Activated CD4-positive, alpha-beta T cell treated with anti-CD3 and anti-CD28 coated beads for 24 hours (primary cell): ENCODE measurements at places on chromosomes 1 and 21.

- DNase-seq: no peak
Observed at GRCh38 chr1:201681375-201681774, 142.4 kb downstream of the NAV1 start.

GRCh38 chr1:76473591-76473990, 393.7 kb upstream of the ST6GALNAC5 start:
- no peak for DNase-seq

DNA sequence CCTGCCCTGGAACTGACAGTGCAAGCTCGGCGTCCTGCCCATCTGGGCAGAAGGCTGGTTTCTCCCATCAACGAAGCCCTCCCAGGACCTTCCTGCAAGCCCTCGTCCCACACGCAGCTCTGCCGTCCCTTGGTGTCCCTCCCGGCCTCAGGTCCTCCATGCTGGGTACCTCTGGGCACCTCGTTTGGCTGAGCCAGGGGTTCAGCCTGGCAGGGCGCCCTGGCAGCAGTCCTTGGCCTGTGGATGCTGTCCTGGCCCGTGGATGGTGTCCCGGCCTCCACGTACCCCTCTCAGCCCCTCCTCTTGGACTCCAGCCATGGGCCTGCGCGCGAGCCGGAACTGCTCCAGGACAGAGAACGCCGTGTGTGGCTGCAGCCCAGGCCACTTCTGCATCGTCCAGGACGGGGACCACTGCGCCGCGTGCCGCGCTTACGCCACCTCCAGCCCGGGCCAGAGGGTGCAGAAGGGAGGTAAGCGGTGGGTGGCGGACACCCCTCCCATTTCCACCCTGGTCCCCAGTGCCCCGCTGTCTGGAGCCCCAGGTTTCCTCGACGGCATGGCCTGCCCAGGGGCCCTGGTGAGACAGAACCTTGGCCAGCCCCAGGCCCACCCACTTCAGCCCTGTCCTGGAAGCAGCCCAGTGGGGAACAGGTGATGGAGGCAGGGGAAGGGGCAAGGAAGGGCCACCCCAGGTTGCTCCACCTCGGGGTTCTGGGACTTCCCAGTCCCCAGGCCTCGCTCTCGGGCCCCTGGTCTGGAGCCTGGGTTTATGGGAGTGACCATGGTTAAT, 3.5 kb downstream of the TNFRSF14 start:
- no peak for DNase-seq

- DNase-seq: no peak
Observed at GRCh38 chr1:18351735-18352134, 129.0 kb upstream of the KLHDC7A start.

DNA sequence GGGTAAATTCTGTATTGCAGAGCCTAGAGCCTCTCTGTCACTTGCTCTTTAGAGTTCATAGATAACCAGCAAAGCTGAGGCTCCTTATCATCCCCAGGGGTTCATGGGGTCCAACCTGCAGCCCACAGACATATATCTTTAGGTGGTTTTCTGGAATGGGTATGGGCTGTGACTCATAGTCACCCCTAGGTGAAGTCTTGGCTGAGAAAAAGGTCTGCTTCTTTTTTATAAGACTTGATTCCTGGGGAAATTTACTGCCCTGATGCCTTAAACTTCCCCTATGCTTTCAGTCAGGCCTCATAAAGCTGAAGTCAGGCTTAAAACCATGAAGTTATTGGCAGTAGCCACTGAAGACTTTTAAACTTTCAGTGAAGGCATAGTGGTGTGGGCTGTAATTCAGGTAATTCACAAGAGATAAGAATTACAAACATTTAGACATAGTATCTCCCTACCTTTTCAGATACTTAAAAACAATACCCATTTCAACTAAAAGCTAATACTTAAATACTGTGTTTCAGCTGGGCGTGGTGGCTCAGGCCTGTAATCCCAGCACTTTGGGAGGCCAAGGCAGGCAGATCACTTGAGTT, 46.8 kb downstream of the MACO1 start:
- DNase-seq: no peak

DNA sequence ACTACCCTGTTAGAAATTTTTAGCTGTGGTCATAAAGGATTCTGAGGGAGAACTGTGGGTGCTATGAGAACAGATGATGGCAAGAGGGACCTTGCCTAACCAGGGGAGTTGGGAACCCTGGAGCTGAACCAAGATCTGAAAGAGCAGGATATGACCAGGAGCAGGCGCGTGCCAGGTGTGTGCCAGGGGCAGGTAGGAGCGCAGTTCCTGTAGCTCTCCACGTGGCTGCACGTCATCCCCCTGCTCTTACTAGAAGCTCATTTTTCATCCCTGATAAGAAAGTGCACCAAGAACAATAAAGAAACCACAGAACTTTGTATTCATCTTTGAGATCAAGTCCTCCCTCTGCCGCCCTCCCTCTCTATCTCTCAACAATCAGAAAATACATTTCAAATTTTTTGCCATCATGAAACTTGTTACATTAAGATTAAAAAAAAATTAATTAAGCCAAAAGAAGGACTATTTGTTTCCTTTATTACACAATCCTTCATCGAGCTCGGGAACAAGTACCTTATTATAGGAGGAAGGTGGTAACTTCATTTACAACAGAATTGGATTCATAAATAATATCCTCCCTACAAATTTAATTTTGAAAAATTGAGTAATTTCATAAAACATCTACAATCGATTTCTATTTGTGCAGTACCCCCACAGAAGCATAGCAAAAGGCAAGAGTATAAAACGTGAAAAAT, 78.5 kb downstream of the SLC35F3 start:
- no peak for DNase-seq

DNA sequence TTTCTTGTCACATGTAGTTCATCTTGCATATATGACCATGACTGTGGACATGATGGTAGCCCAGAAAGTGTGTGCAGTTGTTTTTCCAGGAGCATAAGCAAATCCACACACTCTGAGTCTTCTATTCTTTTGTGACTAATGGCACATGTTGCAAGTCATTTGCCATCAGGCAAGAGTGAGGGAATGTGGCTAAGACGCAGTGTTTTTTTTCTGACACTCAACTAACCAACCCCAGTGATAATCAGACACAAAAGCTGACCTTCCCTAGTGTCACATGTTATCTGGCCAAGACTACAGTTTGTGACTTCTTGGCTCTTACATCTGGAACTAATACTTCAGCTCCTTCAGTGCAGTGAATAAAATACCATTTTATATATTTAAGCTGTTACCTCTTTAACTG, 108.8 kb downstream of the ITSN1 start:
- no peak for DNase-seq

GRCh38 chr1:161970036-161970435, 53.6 kb downstream of the OLFML2B start:
- no peak for DNase-seq

GRCh38 chr1:46303872-46304326, 401 bp downstream of the UQCRH start:
- DNase-seq: no peak

- no peak for DNase-seq
Observed at GRCh38 chr1:214378492-214378891, 97.5 kb downstream of the SMYD2 start.

DNA sequence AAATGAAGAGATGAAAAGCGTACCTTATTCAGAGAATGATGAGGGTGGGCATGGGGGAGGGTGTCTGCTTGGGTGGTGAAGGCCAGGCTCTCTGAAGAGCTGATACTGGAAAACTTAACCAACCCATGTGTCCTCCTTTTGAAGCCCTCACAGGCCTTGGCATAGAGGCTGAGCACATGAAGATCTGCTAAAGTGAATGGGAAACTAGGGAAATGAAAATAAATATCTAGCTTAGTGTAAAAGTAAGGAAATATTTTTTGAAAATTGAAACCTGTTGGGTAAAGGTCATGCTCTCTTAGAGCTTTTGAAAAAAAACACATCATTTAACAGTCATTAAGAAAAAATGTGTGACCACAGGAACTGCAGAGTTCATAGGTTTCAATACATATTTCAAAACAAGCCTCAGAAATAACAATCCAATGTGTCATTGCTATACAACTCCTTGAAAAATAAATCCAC, 40.5 kb upstream of the RALGPS2 start:
- no peak for DNase-seq
